ENCODE measurements at places on chromosomes 13 and 19.

DNA sequence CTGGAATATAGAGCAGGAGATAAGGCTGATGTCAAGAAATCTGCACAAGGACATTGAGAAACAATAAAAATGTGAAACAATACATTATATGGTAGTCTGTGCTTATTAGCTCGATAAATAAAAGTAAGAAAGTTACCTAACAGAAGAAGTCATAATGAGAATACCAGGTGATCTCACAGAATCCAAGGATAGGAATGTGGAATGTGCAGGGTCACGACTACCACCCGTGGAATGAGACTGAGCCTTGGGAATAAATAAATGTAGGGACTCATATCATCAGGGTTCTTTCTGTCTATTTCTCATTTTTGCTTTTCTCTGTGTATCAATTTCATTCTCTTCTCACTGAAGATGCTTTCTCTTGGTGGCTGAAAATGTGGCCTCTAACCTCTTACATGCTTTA is 26.0 kb upstream of the KBTBD7 start:
- DNase-seq = no peak

DNA sequence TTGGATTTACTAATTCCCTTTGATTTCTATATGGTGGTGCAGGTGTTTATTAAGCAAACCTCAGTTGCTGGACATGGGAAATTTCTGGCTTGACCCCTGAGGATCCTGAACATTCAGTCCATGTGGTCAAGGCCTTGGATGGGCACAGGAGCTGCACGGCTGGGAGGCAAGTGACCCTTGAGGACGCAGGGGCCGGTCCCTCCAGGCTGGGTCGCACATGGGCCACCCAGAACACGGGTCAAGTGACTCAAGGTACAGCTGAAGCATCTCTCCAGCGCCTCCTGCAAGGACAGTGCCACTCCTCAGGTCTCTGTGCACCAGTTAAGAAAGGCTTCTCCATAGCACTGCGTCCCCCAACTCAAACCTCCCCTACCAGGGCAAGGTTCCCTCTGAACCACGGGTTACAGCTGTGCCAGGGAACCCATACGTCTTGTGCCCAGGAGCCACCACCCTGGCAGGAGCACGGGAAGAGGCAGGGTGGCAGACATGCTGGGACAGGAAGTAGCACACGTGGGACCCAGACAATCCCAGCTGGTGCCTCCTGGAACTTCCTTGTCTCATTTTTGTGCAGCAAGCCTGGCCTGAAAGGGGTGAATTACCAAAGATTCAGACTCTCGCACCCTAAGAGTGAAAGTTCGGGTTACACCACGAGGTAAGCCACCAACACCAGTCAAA is 93.1 kb downstream of the SPACA7 start:
- DNase-seq = no peak

GRCh38 chr13:111505175-111505777 is 184.8 kb downstream of the TEX29 start:
- DNase-seq = no peak

DNA sequence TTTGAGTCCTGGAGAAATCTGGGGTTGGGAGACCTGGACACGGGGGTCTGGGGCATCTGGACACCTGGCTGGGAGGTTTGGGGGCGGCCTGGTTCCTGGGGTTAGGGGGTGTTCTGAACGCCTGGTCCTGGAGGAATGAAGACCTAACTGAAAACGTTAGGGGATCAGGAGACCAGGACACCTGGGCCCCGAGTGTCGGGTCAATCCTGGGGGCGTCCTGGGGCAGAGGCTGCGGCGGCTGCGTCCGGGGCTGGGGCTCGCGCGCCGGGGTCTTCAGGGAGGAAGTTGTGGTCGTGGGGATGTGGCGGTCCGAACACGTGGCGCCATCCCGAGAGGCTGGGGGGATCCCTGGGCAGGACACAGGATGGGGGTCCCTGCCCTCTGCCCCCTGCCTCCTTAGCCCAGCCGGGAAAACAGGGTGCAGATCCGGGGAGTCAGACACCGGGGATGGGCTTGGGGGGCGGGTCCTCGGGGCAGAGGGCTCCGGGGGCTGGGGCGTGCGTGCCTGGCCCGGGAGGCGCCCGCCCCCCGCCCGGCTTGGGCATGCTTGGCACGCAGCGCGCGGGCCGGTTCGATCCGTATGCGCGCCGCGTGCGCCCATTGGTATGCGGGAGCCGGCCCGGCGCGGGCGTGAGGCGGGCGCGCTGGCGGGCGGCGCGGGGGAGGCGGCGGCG is 632 bp downstream of the NPAS1 start:
- no peak for DNase-seq

- DNase-seq = no peak
These were observed 61.5 kb downstream of the DOCK9 start for GRCh38 chr13:98916403-98916802.

DNA sequence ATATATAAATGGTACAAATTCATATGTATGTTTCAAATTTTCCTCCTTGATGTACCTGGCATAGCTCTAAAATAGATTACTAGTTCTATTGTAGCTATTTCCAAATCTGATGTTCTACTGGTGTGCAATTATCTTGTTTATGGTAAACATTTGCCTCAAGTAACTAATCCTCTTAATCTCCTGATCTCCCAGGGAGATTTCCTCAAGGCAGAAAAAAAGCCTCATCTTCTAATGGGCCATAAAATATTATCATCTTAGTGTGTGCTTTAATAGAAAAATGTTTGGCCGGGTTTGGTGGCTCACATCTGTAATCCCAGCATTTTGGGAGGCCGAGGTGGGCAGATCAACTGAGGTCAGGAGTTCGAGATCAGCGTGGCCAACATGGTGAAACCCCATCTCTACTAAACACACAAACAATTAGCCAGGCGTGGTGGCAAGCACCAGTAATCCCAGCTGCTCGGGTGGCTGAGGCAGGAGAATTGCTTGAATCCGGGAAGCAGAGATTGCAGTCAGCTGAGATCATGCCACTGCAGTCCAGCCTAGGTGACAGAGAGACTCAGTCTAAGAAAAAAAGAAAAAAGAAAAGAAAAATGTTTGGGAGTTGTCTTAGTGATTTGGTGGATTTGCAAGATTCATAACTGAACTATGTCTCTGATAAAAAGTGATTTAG is 498.9 kb upstream of the SLITRK5 start:
- no peak for DNase-seq

DNA sequence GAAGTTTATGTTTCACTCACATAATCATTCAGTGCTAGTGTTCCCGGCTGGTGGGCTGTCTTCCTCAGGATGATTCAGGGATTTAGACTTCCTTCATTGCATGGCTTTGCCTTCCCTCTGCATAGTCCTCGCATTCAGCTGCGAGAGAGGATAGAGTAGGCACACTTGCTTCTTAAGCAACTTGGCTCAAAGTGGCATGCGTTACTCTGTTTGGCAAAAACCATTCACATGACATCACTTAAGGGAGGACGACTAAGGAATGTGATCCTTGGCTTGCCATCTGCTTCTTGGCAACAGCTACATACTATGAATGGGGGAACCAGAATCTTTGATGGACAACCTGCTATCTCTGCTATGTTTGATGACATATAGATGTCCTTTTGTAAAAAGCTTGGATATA is 359.3 kb downstream of the TDRD3 start:
- no peak for DNase-seq

- DNase-seq = no peak
These were observed 1.2 kb downstream of the ACP7 start for GRCh38 chr19:39085392-39085791.

- no peak for DNase-seq
These were observed 934 bp downstream of the KXD1 start for GRCh38 chr19:18558604-18559003.

DNA sequence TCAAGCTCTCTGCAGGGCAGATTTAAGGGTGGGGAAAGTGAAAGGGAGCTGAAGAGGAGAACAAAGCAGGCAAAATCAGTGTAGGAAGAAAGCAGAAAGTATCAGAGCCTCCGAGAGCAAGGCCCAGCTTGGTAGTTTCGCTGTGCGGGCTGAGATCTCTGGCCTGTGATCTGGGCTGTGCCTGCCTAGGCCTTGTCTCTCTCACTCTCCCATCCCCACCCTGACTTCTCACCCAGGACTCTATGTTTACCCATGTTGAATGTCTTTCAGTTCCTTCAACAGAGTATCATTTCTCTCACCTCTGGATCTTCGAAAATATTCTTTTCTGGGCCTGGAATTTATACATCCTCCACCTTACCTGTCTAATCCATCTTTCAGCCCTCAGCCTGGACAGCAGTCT is 391.3 kb downstream of the FOXO1 start:
- no peak for DNase-seq

GRCh38 chr13:111915104-111915551 is 151.8 kb upstream of the SOX1 start:
- no peak for DNase-seq

DNA sequence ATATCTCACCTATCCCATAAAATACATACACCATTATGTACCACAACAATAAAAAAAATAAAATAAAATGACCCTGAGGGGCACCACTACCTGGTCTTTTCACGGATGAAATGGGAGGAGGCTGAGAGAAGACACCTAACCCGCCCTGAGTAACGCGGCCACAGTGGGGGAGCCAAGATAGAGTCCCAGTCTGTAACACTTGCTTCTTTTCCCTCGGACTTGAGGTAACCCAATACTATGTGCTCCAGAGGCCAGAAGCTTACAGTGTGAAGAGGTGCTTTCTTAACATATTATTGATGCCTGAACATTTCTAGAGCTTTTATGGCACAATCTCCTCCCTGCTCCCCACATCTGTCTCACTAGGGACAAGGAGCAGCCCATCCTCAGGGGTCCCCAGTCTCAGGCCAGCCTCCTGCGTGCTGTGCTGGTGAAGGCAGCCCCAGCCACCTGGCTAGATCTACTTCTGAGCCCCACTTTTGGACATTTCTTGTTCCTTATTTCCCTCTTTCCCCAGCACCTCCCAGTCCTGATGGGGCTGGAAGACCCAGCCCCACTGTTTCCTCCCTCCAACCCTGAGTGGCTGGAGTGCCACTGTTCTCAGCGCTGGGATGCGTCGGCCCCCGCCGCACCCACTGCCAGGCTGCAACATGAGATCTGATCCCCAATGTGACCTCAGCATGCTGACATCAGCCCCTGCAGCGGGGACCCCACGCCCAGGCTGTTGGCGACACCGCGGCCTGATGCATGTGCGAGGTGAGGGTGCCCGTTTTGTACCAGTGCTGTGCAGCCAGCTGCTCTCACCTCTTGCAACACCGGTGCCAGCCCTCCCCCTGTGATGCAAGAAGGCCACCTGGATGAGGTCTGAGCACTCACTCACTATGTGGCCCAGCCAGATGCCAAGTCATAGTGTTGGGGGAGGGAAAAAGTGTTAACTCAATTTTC is 143.3 kb downstream of the DCLK1 start:
- DNase-seq = no peak

DNA sequence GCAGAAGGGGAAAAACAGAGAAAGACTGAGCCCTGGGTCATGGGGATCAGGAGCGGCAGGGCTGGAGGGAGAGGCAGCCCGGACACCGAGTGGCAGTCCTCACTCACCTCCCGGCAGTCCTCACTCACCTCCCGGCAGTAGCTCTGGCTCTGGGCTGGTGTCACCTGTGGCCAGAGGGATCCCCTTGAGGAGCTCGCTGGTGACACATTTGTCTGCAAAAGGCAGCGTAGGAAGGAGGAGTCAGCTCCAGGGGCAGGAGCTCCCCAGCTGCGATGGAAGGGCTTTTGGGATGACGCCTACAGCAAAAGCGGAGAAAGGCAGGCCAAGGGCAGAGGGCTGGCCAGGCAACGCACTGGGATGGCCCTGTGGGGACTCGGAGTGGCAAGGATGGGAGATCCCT is 739 bp downstream of the EIF3G start:
- DNase-seq = no peak

- DNase-seq = no peak
These were observed 65.2 kb upstream of the TNFRSF19 start for GRCh38 chr13:23505007-23505406.

DNA sequence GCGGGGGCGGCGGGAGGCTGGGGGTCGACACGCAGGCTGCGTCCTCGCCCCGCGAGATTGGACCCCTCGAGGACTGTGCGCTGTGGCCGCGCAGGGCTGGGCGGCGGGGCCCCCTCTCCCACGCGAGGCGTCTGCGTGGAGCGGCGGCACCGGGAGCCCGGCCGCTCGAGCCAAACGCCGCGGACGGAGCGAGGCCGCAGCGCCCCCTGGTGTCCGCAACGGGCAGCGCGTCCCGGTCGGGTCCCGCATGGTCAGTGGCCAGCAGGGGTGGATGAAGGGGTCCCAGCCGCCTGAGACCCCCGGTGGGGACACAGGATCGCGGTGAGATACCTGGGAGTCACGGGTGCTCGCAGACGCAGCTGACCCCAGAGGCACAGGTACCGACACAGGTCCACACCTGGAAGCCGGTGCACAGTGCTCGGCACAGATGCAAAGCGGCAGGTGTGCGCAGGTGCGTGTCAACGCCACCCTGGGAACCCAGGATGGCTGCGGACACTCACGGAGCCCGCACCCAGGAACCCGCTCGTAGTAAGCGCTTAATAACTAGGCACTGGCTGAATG is 2.1 kb upstream of the CIRBP start:
- DNase-seq = peak; percentile 80

- peak; percentile 94 for DNase-seq
These were observed at the start of the genes MAN2B1 and WDR83 for GRCh38 chr19:12666265-12667048. Gene MAN2B1, minus strand, starts transcription at chr19:12666742. Its CDS starts 41 bp downstream, at chr19:12666701. Gene WDR83, plus strand, starts transcription at chr19:12666807. Its CDS starts 2,984 bp downstream, at chr19:12669791.

DNA sequence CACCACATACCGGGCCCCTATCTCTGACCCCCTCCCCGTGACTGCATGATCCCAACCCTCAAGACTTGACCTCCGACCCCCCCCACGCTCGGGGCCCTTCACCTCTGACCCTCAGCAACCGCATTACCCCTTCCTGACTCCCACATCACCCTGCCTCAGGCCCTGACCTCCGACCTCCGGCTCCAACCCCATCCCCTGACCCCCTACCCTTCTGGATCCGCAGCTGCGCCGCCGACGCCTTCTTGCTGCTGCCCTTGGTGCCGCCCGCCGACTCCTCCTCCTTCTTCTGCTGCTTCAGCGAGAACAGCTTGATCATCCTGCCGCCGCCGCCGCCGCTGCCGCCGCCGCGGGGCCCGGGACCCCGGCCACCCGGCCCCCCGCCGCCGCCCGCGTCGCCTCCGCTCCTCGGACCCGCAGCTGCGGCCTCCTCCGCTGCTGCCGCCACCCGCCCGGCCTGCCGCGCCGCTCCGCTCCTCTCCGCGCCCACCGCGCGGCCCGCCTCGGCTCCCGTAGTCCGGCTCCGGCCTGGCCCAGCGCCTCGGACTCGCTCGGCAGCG is at the start of gene UBE2M:
UBE2M (minus strand) TSS at position 546 of the 557 bp plus-strand sequence; CDS start at position 316, 230 bp downstream.
- DNase-seq = no peak

- DNase-seq = no peak
These were observed 16.3 kb downstream of the PLA2G4C start for GRCh38 chr19:48094129-48094854.

GRCh38 chr19:3335431-3336350 is 30.7 kb upstream of the NFIC start:
- no peak for DNase-seq

Measured in GM13977 (cell line).